ENCODE measurements at places on chromosomes 12 and 14.

DNA sequence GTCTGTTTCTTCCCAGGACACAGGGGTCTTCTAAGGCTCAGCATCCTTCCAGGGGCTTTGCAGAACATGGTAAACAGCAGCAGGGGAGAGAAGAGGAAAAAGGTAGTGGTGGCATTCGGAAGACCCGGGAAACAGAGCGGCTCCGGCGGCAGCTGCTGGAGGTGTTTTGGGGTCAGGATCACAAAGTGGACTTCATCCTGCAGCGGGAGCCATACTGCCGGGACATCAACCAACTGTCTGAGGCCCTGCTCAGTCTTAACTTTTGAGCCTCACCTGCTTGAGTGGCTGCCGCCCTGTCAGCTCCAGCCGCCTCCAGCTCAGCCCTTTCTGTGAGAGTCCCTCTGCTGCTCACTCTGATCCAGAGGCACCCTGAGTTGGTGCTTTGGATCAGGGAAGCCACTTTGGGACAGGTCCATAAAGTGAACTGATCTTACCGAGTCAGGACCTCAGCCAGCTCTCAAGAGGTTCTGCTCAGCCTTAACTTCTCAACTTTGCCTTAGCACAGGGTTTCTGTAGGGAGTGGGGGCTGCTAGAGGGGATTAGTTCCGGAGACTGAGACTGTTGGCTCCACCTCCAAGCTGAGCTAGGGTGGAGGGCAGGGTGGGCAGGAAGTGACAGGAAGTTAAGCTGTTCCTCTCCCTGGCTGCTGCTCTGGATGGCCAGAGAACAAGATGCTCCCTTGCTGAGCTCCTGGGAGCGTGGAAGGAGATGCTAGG, 5.4 kb downstream of the SDR39U1 start:
- DNase-seq: no peak

GRCh38 chr12:18981732-18982131, 147.8 kb upstream of the PLEKHA5 start:
- no peak for DNase-seq

- DNase-seq: no peak
Measured at GRCh38 chr14:47277703-47278102, 397.7 kb downstream of the MDGA2 start.

GRCh38 chr14:56874375-56874774, 64.1 kb upstream of the OTX2 start:
- DNase-seq: no peak

GRCh38 chr12:114166362-114166761, 200.2 kb upstream of the RBM19 start:
- DNase-seq: peak; percentile 14

DNA sequence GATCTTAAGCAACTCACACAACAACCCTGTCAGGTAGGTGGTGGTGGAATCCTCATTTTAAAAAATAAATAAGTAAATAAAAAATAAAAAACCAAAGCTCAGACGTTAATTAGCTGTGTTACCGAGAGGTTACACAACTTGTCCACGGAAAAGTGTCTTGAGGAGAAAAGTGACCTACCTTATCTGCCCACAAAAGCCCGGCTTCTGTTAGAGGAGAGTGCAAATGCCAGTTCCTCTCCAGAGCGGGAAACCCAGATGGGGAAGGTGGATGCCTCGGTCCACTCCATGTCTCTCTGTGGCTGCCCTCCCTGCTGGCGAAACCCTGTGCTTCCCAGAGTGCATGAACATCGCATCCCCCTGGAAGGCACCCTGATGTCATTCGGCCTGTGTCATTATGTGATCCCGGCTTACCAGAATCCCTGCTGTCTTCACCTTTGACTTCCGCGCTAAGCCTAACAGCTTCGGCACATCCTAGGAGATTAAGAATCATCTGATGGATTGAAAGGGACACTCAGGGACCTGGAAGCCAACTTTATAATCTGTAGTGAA, 6.4 kb downstream of the MLXIP start:
- DNase-seq: no peak

DNA sequence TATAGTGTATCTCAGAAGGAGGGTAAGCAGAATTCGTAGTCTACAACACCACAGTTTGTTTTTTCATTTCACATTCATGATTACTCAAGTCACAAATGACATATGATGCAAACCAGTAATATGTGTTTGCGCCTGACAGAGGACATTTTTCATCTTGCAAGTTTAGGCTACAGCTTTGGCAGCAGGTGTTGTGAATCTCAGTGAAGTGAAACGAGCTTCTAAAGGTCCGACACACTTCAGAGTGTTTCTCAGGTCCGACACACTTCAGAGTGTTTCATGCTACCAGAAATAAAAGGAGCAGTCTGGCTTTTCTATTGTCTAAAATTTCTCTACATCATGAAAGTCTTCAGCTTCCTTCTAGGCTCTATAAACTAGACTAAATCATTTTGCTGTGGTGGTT, 22.7 kb downstream of the CLEC14A start:
- no peak for DNase-seq
